NCI-H1694 (cell line): ENCODE measurements at places on chromosomes 3 and 15.

- no peak for DNase-seq
Measured at GRCh38 chr15:64581408-64581761, 121.0 kb downstream of the ZNF609 start.

DNA sequence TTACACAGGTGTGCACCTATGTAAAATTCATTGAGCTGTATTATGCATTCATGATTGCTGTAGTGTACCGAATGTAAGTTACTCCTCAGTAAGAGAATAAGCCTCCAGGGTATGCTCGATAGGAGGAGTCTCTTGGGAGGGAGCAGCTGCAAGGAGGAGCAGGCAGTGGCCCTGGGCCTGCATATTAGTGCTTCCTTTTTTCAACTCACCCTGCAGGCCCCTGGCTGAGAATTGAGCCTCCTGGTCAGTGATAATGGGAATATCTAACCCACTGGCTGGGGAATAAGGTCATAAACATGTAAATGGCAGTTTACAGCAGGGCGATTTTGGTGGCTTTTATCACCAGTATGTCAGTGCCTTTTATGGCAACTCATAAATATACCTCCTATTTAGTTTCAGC, 21.7 kb upstream of the SFMBT1 start:
- DNase-seq: no peak

GRCh38 chr3:11146773-11147660, 7.3 kb upstream of the HRH1 start:
- no peak for DNase-seq

- DNase-seq: no peak
Measured at GRCh38 chr3:11513817-11514135, 129.9 kb downstream of the VGLL4 start.

DNA sequence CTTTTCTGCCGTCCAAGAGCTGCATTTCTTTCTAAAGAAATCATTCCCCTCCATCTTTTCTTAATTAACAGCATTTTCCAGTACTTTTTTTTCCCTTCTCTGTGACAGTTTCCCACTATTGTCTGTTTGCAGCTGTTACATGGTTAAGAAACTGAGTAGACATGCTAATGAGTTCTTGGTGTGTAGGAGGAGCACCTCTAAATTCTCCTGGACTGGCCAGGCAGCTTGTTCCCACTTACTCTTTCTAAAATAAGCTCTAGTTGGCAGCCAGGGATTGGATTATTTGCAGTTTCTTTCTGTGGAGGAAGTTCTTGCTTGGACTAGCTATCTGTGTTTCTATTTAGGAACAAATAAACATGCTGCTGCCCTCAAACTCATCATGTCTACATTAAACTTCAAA, 235.1 kb upstream of the GAP43 start:
- DNase-seq: no peak

DNA sequence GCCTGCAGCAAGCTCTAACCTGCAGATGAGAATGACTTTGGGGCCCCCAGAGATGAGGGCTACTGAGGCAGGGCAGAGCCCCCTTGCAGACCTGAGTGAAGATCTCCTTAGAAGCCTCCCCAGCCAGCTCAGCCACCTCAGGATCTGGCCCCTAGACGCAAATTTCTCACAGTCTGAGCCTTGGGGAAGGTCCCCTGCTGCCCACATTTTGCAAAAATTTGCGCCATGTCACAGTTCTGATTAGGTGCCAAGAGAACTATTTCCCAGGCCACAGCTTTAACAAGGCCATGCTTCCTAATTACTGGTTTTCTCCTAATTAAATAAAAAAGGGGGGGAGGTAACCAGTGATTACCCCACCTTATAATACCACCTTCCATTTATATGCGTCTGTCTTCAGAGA, 81.0 kb upstream of the HES1 start:
- DNase-seq: no peak

GRCh38 chr3:47612178-47612577, 33.5 kb upstream of the CSPG5 start:
- no peak for DNase-seq

DNA sequence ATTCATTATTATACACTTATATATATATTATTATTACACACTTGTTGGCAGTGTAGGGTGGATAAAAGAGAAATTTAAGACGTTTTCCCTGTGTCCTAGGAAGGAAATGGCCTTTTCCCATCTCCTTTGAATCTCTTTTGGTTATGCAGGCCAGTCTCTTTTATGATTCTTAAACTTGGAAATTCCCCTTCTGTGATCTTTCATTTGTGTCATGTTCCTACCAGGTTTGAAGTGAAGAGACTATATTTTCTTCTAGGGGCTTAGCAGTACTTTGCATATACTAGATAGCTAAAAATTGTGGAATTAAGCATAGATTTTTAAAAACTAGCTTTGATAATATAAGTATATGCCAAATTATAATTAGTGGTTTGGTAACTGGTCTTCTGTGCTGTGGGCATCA, 58.5 kb downstream of the BBX start:
- no peak for DNase-seq

DNA sequence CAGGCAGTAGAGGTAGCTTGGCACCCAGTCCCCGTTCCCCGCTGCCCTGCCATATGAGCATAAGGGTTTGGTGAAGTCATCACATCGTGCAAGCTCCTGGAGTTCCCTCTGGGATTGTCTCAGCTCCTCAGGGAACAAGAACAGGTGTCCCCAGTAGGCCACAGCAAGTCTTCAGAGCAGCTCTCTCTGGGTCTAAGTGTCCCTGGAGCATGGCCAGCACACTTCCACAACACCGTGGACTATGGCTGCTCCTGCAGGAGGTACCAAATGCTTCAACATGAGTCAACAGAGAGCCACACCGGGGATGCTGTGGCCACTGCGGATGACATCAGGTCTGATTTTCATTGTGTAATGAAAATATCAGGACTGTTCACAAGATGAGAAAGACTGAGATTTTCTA, 23.1 kb downstream of the ABHD6 start:
- DNase-seq: no peak

DNA sequence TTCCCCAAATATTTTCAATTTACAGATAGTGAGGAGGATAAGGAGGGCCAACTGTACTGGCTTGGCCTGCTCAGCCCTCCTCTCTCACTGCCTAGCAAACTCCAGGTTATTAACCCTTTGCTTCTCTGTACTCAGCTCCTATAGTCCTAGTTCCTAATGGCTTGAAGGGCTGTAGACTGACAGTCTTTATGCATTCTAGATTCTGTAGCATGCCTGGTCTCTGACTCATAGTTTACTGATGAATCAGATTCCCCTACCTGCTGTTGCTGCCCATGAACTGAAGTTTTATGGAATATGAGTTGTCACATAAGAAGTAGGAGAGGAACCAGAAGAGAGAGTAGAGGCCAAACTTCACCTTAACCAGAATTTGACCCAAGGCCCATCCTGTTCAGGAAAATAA, 27.1 kb upstream of the MAP3K13 start:
- no peak for DNase-seq

DNA sequence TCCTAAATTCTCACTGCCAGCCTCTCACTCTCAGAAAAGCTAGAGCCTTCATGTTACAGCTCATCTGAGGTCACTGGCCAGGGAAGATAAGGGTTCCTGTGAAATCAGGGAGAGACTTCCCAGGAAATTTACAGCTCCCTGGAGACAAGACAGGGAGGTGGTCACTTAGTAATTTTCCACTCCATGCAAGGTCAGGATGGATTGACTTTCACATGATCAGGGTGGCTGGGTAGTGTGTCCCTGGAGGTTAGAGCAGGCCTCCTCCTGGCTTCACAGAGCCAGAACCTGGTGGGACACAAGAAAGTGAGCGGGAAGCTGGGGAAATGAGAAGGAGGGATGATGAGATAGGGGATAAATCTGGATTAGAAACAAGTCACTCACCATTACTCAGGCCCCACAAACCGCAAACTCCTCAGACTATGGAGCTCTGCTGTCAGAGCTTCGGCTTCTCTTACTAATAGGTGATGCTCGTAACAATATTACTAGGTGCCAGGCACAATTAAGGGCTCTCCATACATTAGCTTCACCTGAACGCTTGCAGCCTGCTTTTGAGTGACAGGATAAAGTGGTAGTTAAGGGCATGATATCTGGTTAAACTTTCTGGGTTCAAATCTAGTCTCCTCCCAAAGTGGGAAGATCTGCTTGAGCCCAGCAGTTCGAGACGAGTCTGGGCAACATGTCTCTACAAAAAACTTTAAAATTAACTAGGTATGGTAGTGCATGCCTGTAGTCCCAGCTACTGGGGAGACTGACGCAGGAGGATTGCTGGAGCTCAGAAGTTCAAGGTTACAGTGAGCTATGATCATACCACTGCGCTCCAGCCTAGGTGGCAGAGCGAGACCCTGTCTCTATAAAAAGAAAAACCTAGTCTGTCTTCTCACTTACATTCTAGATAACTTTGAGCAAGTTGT, 24.9 kb downstream of the DUOX2 start:
- DNase-seq: no peak

- DNase-seq: no peak
Measured at GRCh38 chr3:49006408-49007067, 653 bp upstream of the WDR6 start.

- no peak for DNase-seq
Measured at GRCh38 chr15:67543348-67543718, 830 bp downstream of the MAP2K5 start.

GRCh38 chr15:42111924-42112323, 17.6 kb upstream of the PLA2G4D start:
- no peak for DNase-seq

GRCh38 chr3:152436707-152437590, 168.2 kb downstream of the MBNL1 start:
- DNase-seq: no peak

DNA sequence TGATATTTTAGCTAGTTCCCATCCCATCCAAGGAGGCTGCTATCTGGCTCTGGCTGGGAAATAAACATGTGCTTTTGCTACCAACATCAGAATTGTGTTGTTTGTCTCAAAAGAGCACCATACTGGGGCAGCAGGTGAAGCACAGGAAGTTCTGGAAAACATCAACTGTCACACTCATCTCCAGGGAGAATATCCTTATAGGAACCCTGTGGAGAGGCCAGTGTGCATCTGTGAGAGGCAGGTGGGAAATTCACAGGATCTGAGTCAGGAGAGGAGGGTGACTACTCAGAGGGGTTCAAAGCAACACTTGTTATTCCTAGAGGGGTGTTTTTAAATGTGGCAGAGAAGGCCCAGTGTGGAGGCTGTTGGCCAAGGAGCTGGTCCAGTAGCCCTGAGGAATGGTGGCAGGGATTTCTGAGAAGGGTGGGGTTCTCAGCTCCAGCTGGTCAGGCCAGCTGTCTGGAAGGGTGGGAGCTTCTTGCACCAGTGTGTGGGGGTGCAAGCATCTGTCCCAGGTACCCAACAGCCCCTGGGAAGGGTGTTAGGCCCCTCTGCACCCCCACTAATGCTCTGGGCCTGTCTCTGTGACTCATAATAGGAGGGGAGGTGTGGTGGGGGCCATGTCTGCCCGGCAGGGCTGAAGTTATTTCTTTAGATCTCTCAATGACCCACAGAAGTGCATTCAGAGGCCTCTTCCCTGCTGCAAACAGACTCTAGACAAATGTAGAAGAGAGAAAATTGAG, 28.7 kb downstream of the RPSA start:
- DNase-seq: no peak

DNA sequence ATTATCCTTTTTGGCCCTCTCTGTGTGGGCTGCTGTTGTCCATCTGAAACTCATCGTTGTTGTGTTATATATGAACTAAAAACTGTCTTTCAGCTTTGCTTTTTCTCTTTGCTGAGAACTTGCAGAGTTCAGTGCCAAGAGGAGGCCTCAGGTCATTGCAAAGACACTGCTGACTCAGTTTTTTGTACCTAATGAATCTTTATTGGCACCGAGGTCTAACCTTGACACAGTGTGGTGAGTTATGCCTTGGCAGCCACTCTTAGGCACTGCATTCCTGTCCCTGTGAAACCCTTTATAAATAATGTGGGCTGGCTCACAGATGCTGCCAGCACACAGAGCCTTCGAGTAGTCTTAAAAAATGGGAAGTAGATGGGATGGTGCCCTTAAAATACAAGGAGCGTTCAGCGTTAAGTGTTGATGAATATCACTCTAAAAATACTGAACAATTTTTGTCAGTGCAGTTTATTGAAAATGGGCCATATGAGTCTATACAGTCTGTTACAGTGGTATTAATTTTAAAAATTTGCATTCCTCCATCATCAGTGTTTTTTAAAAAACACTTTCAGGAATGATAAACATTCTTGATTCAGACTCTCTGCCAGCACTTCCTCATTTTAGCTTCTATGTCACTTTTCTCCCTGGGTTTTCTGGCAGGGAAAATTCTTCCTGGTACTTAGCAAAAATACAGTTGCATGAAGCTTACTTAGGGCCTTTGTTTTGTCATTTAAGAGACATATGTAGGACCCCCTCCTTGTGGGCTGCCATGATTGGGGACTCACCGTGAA, 234.1 kb downstream of the CACNA2D3 start:
- no peak for DNase-seq

DNA sequence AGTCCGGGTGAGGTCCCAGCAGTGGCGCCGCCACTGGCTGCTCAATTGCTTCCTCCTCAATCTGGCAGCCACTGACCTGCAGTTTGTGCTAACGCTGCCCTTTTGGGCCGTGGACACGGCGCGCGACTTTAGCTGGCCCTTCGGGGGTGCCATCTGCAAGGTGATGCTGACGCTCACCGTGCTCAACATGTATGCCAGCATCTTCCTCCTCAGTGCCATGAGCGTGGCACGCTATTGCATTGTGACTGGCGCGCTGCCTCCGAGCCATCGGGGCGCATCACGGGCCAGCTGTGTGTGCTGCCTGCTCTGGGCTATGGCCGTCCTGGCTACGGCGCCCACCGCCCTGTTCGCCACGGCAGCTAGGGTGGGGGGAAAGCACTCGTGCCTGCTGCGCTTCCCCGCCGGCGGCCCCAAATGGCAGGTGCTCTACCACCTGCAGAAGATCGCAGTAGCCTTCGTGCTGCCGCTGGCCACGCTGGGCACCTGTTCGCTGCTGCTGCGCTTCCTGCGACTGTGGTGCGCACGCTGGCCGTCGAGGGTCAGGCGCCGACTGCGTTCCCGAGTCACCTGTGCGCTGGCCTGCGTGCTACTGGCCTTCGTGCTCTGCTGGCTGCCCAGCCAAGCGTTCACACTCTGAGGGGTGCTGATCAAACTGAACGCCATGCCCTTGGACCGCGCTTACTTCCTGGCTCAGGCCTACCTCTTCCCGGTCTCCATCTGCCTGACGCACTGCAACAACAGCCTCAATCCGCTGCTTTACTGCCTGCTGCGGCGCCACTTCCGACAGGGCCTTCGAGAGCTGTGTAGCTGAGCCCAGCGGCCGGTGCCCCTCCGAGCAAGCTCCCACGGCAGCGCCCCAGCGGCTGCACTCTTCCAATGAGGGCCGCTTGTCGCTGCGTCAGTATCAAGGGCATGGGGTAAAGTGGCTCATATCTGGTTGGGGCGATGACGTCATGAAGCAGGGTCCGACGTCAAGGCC, 20.3 kb upstream of the ADAMTS7 start:
- DNase-seq: no peak

GRCh38 chr3:197353867-197354567, 55.6 kb upstream of the DLG1 start:
- DNase-seq: no peak

DNA sequence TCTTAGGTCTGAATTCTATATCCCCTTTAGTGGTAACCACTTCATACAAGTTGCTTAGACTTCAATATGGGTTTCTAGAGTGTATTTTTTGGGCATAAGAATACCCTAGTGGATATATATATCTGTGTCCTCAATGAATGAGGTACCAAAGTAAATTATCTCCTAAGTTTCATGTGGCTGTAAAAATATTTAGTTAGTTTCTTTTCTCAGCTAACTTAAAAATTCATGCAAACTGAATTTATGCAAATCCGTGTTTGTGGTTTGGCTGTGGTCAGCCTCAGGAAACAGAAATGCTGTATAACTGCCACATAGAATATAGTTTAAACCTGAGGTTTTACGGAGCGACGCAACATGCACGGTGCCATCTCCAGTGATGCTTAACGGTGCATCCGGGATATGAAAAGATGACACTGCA, 80.3 kb downstream of the PEX5L start:
- no peak for DNase-seq
